ENCODE measurements at places on chromosomes 2 and 18.

DNA sequence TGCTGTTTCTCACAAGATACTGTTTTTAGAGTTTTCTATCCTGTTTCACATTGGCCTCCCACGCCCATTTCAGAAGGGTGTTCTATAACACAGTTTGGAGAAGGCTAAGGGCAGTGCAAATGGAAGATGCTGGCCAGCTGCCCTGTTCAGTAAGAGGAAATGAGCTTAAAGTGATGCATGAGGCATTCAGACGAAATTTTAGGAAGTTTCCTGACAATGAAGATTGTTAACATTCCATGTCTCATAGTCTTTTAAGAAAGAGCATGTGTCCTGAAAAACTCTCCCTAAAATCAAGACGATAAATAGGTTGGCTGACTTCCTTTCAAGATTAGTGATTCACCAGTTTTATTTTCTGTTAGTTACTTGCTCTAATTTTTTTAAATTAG is 484.2 kb upstream of the NRP2 start:
- DNase-seq: no peak

GRCh38 chr18:57780706-57781347 is 22.3 kb downstream of the ATP8B1 start:
- DNase-seq: no peak

DNA sequence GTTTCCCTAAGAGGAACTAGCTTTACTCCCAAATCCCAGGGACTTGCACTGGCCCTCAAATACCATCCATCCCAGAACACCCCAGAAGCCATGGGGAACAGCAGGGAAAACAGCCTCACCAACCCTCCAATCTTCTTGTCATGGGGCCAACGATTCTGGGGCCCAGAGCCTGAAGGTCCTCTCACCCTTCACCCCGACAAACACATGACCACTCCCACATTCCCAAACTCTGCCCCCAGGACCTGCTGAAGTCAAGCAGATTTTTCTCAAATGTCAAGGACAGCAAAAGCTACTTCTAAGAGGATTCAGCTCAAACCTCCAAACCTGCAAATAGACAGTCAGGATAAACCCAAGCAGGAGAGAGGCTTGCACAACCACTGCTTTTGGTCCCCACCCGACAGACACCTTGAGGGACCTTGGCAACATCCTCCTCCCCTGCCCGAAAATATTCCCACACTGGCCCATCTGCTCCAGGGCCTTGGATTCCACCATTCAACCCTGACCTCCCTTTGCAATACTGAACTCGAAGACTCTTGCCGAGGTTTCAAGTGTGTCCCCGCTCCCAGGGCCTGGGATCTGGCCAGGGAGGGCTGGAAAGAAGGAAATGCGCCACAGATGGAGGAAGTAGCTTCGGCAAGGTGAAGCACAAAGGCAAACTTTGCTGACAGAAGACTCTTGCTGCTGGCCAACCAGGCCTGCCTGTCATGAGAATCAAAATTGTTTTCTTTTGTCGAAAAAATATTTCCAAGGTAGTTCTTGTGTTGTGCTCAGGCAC is 143.3 kb downstream of the ZFP36L2 start:
- DNase-seq: no peak

DNA sequence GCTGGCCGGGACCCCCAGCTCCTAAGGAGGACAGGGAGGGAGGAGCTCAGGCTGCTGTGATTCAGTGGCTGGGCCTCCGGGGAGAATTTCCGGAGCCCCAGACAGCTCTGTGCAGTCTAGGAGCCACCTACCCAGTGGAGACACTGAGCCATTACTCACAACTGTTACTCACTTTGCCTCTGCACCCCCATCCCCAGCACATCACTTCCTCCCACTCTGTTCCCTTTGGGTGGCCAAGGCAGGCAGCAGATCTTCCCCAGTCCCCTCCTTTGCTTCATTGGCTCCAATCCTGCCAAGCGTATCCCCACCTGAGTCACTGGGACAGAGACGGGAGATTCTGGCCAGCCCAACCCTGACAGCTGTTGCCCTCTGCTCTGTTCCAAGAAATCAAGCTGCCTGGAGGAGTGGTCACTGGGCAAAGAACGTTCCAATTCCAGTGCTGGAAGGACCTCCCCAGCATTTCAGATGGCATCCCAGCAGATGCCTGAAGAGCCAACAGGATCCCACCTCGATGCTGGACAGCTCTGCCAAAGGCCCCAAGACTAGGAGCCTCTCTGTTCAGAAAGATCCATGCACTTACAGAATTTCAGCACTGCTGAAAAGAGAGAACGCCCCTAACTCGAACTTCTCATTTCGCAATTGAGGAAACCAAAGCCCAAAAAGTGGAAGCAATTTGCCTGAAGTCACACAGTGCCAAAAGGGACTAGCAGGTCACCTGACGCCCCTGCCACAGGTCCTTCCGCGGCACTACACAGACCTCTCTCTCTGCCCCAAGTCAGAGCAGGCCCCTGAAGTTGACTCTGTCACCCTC is 68.3 kb downstream of the TNS1 start:
- DNase-seq: peak; percentile 12

DNA sequence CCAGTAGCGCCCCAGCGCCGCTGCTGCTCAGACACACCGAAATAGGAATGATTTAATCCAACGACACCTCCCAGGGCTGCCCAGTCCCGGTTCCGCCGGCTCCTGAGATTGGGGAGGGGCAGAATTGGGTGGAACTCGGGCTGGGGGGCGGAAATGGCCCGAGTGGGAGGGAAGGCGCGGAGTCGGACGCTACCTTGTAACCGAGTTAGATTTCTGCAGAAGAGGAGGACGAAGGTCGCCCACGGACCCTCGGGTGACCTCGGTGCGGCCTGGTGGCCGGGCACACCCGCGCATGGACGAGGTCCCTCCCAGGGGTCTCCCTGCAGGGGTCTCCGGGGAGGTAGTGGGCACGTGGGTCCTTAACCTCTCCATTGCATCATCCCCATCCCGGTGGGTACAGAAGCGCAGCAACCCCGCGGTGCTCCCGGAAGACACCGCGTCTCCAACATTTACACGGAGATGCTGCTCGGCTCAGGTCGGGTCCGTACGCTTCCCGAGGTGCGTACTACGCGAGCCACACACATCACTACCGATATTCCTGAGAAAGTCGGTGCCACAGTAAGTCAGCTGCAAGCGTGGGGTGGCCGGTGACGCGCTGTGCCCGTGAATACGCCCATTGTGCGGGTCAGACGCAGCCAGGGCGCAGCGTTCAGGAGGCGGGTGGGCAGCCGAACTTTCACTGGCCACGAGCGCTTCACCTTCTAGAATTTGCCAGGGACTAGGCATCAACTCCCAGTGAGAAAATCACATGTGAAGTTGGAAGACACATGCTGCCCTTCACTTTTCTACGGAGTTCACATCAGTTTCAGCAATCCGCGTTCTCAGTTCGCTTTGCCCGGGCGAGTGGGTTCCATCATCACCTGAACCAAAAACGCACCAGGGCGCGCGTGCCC is 3.0 kb downstream of the ZNF516 start:
- peak; percentile 30 for DNase-seq

- DNase-seq: no peak
Observed at GRCh38 chr2:191950132-191950874, 103.4 kb upstream of the CAVIN2 start.

DNA sequence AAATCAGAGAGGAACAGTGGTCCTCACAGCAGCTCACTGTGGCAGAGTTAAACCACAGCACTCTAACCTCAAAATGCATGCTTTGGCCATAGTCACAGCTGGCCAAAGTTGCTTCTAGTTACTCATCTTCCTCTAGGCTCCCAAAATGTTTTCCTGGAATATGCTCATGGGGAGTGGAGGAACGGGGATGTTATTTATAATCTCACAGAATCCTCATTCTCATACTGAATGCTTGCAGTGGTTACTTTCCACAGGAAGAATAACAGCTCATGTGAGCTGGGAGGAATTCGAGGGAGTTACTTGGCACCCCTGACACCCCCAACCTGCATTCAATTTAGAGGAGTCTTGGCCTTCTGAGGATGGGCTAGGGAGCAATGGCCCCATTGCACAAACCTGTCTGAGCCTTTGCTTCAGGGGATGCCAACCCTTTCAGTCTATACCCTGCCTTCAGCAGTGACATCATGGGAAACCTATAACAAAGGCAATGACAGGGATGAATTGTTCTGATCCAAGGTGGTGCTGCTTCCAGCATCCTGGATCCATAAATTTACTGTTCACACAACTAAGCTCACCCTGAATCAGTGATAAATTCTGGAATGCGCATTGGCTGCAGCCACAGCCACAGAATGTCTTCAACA is 22.4 kb upstream of the CCBE1 start:
- DNase-seq: no peak

DNA sequence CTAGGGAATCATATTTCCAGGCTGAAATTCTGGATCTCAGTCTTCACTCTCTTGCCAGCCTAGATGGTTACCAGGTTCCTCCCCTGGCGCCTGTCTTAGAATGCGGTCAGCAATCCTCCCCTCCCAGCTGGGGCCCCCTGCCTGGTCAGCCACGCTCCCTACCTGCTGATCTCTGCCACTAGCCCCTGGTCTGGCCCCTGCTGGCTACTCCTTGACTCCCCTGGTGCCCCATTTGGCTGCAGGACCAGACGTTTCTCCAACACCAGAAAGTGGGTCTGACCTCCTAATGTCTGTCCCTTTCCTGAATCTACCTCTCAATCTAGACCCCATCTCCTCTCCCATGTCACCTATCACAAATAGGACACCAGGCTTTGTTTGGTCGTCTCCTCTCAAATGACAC is 432.0 kb upstream of the SMIM21 start:
- DNase-seq: no peak

- DNase-seq: no peak
Observed at GRCh38 chr18:59041819-59042815, 97.6 kb upstream of the SEC11C start.

- no peak for DNase-seq
Observed at GRCh38 chr2:74745766-74746165, 88.2 kb upstream of the HK2 start.

GRCh38 chr2:102070058-102070642 is 72.4 kb upstream of the IL1R1 start:
- no peak for DNase-seq

- no peak for DNase-seq
Observed at GRCh38 chr2:196117214-196117705, 48.6 kb upstream of the DNAH7 start.

DNA sequence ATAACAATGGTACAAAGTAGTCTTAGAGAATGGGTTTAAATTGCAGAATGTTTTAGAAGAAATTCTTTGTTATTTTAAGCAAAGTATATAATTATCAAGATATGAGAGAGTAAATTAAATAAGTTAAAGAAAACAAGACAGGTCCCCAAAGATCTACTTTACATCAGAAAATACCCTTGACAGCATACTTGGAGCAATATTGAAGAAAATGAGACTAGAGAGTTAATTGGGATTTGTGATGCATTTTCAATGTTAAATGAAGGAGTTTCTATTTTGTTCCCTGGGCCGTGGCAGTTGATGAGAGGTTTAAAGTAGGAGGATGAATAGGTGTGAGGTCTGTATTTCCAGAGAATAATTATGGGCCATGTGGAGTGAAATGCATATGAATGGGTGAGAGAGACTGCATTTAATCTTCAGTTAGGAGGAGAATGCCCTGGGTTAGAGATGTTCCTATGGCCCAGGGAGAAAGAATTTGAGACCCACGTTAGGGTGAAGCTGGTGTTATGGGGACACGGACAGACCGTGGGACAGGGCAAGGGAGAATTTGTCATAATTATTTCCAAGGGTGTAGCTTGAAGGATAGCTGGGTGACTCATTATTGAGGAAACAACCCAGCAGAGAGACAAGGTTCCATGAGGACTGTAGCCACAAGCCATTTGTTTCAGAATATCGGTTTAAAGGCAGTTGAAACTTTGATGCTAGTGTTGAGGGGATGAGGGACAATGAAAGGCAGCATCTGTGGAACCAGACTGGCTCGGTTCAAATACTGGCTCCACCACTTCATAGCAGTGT is 22.7 kb downstream of the MGAT5 start:
- DNase-seq: no peak

DNA sequence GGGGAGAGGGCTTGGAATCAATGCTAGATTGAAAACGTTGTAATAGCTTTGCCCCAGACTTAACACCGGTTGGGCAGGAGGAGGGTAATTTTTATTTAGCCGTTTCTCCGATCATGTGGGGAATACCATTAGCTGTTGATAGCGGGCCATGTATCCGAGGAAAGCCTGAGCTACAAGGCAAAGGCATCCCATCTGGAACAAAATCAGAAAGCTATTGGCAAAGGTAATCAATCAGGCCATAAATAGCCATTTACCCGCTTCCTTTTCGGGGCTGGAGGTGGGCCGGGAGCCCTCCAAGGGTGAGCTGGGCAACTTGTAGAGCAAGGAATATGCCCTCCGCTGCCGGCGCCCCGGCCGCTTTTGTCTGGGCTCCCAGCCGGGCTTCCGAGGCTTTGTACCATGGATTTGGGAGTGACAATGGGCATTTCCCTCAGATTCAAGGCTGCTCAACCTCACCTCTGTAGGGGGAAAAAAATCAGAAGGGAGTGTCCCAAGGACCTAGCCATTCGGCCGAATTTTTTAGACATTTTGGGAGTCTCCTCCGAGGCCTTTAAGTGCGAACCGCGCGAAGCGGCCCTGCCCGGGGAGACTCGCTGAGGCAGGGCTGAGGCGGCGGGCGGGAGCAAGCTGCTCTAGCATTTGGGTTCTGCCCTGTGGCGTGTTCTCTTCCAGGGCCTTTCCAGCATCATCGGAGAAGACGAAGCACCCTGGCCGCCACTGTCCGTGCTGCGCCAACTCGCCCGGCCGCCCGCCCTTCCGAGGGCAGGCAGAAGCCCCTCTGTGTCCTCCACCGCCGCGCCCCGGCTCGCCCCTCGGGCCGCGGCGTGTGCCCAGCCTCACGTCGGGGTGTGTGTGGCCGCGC is 1.1 kb upstream of the HOXD9 start:
- DNase-seq: no peak

DNA sequence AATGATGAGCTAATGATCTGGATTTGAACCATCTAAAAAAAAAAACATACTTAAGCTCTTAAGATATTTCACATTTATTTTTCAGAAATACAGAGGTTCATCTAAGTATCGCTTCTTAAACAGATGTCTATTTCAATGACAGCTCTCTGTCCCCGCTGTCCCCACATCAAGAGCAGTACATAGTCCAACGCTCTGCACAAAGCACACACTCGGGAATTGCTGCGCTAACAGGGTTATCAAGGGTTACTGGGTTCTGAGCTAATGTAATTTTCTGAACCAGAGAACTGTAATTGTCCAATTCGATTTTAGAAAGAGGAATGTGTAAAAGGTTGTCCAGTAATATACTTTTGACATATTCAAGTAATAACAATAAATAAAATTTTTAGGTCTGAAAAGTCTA is 58.8 kb upstream of the ST8SIA5 start:
- DNase-seq: no peak

DNA sequence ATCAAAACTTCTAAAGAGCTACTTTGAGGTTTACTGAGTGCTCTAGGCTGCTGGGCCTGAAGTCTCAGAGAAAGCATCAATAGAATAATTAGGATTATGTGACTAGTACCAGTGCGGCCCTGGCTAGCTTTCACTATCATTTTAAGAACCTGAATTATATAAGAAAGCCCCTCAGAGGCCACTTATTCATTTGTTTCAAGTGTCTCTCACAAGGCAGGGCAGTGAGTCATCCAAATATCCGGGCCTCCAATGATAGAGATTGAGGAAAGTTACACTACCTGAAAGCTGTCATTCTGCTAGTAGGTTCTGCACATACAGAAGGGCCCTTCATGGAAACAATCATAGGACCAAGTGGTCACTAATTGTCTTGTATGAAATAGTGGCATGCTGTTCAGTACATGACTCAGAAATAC is 193.1 kb downstream of the L3MBTL4 start:
- no peak for DNase-seq
